ENCODE measurements at places on chromosomes 5 and 9. TPM values are rescaled to one million over a fixed set of nuclear protein-coding genes. Genes with fewer than 3 reads are reported as not detected.
A peak's percentile ranks its signal among the peaks of the same experiment; 100 is the strongest.

BHMT2 gene
- 0.41 TPM for total RNA-seq

GNA14 gene
- total RNA-seq, result 1.6 TPM

PLAC8L1 gene
- 0.82 TPM for total RNA-seq

SLC36A2 gene
- total RNA-seq, result not detected

- DNase-seq, result no peak
Observed at GRCh38 chr9:115522912-115523311, 405.0 kb upstream of the TNC start.

- no peak for DNase-seq
Observed at GRCh38 chr9:94108584-94108983, 24.3 kb downstream of the PTPDC1 start.

- DNase-seq, result no peak
Observed at GRCh38 chr9:109387206-109387605, 66.3 kb upstream of the EPB41L4B start.

- no peak for DNase-seq
Observed at GRCh38 chr5:34977934-34978613, 48.7 kb downstream of the DNAJC21 start.

DNA sequence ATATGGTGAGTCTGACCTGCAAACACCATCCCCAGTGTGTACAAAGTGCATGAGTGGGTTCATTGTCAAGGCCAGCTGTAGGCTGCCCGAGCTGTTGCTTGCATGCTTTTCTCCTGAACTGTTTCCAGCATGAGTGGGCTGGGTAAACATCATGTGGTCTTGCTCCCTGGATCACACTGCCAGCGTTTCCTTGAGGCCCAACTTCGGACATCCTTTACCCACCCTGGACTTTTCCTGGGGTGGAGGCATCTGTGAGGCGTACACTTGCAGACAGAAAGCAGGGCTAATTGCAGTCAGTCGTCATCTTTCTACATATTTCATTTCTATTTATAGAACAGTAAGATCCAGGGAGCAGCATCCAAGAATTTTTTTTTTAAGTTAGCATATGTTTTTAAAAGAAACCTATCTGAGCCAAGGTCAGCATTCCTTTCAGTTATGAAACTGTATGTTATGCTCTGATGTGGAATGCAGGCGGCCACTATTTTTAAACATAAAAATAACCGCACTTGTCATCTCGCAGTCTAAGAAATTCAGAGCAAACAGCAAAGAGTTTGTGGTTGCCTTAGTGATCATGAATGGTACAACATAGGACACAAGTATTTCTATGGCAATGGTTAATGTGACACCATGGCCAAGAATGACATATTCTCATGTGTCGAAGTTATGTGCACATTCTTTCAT lies 106.5 kb upstream of the DMRT1 start:
- no peak for DNase-seq

DNA sequence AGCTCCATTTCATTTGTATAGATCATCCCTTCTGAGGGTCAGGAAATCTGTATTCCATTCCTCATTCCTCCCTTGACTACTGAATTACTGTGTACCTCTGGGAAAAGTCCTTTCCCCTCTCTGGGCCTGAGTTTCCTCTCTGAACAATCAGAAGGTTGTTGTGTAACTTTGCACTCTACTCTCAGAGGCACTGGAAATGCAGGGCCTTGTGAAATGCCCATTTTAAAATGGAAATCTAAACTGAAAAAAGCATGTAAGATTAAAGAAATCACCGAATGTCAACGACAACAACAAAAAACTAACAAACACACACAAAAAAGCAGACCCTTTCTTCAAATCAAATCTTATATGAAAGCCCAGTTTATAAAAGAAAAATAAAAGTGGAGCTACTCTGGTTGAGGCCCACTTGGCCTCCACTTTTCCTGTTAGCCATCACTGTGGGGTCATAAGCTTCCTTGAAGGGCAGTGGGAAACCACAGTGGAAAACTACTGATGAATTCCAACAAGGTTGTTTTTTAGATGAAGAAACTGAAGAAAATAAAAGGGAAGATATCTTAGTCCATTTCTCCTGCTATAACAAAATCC lies 21.6 kb upstream of the GRPEL2 start:
- DNase-seq, result no peak

DNA sequence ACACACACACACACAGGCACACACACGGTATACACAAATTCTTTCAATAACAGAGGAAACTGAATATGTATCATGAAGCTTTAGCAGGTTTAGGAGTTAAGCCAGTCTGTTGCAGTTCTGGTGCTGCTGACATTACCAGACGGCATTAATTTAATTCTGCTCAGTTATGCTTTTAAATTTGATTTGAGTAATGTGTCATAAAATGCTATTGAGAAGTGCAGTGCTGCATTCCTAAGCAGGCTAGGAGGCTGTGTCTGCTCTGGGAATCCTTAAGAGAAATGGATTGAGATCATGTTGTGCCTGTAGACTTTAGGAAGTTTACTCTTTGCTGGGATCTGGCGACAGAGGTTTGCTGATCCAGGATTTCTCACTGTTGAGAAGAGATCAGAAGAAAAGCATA lies 733.8 kb downstream of the BRINP1 start:
- DNase-seq, result no peak

FCN2 gene
- total RNA-seq, result not detected

DNA sequence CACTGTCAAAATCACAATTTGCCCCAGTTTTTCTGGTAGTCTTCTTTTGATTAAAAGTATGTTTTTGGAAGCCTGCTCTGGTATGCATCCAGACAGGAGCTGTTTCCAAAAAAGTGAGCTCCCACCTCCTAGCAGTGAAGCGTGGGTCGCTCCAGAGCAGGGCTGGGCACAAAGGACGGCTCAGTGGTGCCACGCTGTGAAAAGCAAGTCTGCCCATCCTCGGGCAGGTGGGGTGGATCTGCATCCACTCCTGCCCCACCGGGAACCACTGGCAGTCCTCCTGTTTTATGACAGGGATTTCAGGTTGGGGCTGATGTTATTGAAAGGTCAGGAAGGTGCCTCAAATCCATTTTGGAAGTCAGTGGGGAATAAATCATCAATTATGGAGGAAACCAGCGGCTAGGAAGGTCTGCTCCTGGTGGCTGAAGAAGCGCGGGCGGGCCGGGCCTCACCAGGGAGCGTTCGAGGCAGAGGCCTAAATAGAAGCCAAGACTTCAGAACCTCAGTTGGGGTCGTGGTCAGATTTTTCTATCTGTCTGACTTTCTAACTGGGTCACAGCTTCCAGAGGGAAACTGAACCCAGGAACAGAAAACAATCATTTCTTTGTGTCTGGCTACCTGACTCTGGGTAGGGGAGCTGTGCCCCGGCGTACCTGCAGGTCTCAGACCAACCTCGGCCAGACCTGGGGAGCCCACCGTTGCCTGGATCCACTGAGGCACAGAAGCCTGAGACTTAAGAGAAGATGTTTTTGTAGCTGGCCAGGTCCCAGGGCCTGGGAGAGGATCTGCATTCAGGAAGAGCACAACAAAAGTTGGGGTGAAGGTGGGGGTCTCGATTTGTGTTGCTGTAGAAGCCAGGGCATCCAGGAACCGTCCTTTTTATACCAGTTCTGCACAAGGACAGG lies 168.1 kb downstream of the PAX5 start:
- DNase-seq, result no peak

ZNF346 gene
- 28.5 TPM for total RNA-seq

DNA sequence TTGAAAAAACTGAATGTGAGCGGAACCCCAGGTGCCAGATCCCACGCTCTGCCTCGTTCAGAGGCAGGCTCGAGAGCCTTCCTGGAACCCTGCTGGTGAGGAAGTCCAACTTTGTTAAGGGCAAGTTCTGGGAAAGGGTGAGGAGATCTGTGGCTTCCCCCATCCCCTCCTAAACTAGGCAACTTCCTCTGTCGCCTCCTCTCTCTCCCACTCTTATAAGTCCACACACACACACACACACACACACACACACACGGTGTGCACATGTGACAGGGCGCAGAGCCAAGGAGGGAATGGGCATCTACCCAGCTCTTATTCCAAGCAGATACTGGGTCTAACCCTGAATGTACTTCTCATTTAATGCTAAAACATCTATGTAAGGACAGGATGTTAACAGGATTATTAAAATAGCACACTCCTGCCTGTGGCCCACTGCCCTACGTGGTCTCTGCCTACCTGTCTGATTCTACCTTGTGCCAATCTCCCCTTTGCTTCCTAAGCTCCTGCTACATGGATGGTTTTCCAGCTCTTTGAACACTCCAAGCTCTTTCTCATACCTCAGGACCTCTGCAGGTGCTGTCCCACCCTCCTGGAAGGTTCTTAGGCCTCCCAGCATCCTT lies 72.4 kb upstream of the FBXW11 start:
- no peak for DNase-seq

DNA sequence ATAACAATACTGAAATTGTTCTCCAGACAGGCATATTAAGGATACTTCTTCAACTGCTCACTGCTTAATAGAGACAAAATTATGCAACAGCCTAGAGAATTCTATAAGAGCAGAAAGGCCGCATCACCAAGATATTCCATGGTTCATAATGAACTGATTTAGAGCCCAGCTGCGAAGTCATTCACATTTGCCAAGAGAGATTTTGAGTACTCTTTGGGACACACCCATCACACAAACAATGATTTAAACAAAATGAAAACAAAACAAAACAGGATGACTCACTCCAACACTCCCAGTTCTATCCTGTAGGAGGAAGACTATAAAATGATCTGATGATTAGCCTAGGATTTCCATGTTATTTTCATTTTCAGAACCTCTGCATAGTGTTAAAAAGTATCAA lies 145.7 kb upstream of the GNA14 start:
- DNase-seq, result no peak

DNA sequence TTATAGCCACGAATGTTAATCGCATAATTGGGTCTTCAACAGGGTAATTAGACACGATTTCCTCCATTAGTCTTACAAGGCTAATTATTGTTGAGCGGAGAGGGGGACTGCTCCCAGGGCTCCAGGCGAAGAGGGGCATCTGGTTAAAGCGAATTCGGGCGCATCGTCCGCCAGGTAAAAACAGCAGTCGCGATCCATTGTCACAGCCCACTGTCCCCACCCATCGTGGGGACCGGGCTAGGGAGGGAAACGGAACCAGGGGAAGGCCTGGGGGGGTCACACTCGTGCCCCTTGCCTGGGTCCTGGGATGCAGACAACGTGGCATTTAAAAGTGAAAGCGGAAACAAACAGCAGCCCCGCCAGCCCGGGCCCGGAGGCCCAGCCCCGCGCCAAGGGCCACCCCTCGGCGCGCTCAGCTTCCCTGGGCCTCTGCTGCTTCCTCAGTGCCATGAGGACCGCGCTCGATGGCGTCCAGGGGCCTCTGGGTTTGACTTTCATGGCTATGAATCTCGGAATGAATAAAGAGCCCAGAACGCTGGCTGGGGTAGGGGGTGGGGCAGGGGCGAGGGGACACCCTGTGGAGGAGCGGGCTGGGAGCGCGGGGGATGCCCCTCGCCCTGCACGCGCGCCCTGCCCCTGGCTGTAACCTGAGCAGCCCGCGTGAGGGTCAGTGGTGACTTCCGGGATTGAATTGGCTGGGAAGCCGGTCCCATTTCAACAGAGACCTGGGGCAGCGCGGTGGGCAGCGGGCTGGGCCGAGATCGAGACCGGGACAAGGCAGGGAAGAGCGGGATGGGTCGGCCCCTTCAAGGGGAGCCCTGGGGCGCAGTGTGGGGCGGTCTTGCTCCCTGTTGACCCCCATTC lies 99.9 kb downstream of the GTF3C4 start:
- peak; percentile 41 for DNase-seq

GRCh38 chr9:129697656-129698253 lies 32.3 kb downstream of the PRRX2 start:
- no peak for DNase-seq

DNA sequence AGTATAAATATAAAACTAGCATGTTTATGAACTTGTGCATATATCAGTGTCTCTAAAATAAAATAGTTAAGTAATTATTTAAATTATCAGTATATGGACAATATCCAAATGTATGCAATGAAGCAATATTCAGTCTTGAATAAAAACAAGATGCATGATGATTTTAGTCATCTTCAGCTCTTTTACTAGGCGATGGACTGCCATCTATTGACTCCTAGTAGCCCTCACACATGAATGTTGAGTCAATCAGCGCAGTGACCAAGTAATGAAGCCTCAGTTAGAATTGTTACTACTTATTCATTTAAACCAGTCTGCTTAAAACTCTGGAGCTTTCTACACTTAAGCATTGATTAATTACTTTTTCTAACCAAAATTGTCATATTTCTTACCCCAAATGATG lies 92.9 kb upstream of the GRHPR start:
- DNase-seq, result no peak

GRCh38 chr5:72561148-72561972 lies 54.1 kb upstream of the ZNF366 start:
- DNase-seq, result no peak

GRCh38 chr9:95505717-95506427 lies 10.9 kb downstream of the PTCH1 start:
- peak; percentile 67 for DNase-seq

SMIM23 gene
- total RNA-seq, result not detected

AGXT2 gene
- not detected for total RNA-seq

ZNF622 gene
- 32.6 TPM for total RNA-seq

EIF4E1B gene
- under 0.01 TPM for total RNA-seq

DNA sequence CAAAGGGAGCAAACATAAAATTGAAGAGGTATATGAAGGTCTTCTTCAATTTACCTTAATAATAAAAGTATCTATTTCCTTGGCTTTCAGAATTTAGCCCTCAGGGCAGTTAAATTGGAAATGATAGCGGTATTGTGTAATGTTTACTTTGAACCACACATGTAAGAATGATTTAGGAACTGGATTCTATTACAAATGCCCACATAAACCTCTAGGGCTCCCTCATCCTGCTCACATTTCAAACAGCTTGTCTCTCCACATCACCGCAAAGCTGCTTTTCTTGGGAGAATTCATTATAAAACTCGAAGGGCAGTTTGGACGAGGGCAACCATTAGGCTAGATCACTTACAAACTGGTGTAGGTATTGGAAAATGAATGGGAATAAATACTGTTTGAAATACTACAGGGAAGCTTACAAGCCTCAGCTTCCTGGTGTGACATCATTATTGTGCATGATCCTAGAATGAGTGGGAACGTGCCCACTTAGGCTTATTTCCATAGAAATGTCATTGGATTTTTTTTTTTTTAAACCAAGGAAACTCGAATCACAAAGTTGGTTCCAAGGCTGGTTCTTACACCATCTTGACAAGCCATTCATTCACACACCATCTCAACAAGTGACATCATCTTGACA lies 47.3 kb downstream of the MTRR start:
- DNase-seq, result no peak

NAIF1 gene
- 9.0 TPM for total RNA-seq

DNA sequence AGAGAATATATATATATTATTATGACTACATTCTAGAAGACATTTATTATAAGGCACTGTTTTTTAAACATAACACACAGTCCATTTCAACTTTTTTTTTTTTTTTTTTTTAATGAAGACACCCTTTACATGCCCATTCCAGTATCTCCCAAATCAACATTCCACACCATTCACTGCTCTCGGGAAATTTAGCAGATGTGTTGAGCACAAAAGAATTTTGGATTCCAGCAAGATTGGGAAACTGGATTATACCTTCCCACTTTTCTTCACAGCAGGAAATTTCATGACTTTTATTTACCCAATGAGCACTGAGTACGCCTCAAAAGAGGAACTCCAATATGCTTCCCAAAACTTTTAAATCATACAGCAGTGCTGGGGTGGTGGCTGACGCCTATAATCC lies 333.6 kb upstream of the DAB2 start:
- no peak for DNase-seq

CCNJL gene
- 0.82 TPM for total RNA-seq

All from frontal cortex (tissue), 4 donors.